ENCODE measurements at places on chromosomes 3 and 15.

DNA sequence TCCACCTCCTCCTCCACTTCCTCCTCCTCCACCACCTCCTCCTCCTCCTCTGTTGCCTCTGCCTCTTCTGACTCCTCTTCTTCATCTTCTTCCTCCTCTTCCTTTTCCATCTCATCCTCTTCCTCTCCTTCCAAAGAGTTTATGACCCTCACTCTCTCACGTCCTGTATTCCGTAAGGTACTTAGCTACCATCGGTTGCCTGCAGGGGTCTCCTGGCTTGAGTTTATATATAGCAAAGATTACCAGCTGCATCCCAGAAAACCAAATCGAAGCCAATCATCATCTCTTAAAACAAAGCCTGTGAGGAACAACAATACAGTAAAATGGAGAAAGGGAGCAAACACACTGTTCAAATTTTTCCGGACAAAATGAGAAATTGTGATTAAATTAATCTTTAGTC lies 317.4 kb downstream of the C3orf38 start:
- DNase-seq = no peak

GRCh38 chr3:58102976-58103451 lies 94.8 kb downstream of the FLNB start:
- DNase-seq = peak; percentile 15

- DNase-seq = no peak
Observed at GRCh38 chr3:169558371-169558770, 105.1 kb downstream of the MECOM start.

GRCh38 chr3:168467115-168467714 lies 371.5 kb upstream of the GOLIM4 start:
- DNase-seq = no peak

- DNase-seq = no peak
Observed at GRCh38 chr3:260898-261297, 64.3 kb downstream of the CHL1 start.

- no peak for DNase-seq
Observed at GRCh38 chr3:194053136-194053535, 82.8 kb upstream of the HES1 start.

DNA sequence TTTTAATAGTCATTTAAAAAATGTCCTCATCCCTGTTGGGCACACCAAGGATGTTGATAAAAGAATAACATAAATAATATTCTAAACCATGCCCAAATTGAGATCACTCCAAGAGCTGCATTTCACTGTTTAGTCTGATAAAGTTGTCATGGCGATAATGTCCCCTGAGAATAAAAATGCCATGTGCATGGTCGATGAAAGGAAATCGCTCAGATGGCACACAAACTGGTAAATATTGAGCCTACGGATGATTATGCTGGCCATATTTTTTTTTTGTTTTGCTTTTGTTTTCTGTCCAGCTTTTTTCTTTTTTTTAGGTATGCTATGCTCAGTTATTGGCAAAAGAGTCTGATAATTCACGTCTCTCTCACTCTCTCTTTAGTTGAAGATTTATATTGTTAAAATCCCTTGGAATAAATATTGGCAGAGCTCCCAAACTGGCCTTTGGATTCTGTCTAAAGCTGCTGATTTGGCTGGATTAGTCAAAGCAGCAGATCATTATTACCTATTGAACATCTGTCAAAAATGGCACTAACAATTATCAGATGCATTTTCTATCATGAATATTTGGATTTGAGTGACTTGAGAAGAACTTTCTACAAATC lies 643.8 kb downstream of the SQOR start:
- peak; percentile 31 for DNase-seq
